ENCODE measurements at places on chromosomes 5 and 9.

GRCh38 chr5:172288465-172288864, 4.9 kb upstream of the UBTD2 start:
- no peak for DNase-seq

GRCh38 chr5:172383191-172383802, 71.0 kb downstream of the SH3PXD2B start:
- no peak for DNase-seq

- DNase-seq = peak; percentile 16
Observed at GRCh38 chr9:126317513-126317912, 9.1 kb upstream of the MVB12B start.

DNA sequence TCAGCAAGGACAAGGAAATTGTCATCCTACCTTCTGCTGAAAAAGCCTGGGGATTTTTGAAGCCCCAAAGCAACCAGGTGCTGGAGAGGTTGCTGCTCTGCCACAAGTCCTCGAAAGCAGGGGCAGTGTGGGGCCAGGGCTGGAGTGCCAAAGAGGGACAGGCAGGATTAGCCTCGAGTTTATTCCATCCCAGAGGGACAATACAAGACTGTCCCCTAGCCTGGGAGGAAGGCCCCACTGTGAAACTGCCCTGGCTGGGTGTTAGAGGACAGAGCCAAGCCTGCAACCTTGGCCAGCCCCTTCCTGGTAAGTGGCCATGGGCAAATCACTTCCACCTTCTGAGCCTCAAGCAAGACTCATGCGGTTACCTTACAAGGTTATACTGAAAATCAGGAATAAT, 55.1 kb downstream of the WHRN start:
- DNase-seq = no peak

DNA sequence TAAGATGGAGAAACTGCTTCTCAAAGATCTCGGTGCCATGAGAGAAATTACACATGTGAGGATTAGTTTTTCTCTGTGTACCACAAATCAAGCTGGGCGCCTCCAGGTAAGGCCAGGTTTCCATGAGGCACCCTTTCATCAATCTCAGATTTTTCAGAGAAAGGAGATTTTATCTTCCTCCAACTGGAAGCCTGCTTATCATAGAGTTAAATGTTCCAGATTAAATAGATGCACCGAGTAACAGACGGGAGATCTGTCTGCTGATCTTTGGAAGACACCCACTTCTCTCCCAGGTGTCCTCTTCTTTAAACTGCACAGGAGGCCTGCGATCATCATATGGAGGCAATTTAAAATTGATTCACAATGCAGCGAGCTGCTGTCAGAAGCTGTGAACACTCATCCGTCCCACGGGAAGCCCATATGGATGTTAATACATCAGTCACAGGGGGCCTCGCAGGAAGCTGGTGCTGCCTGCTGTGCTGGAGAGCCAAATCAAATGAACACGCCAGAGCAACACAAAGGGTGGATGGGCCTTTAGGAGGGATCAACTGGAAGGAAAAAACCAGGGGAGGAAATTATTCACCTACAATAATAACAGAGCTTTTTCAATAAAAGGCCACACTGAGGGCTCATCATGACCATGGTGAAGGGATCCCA, 93.3 kb downstream of the TLE1 start:
- DNase-seq = no peak

DNA sequence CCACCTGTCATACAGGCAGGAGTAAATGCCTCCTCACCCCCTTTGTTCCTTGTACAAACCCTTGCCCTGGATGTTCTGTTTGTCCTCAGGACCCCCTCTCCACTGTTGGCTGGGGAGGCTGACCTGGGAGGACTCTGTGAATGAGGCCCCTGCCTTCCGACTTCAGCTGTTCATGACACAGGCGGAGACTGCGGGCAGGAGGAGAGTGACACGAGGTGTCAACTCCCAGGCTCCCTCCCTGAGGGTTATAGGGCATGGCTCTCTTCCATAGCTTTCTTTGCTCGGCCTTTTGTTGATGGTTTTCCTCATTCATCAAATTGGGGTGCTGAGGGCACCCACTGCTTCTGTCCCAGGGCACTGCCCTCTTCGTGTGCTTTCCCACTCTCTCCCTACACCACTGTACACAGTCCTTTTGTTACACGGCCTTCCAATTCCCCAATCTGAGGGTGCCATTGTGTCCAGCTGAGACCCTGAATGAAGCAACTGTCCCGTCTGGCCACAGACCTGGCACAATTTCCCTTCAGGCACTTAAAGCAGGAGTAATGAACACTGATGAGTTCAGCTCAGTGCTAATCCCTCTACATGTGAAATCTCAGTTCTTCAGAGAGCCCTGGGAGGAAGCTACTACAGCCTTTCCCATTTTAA, 33.8 kb downstream of the KCNIP1 start:
- DNase-seq = no peak

- DNase-seq = no peak
Observed at GRCh38 chr9:22921742-22922141, 475.1 kb downstream of the DMRTA1 start.

DNA sequence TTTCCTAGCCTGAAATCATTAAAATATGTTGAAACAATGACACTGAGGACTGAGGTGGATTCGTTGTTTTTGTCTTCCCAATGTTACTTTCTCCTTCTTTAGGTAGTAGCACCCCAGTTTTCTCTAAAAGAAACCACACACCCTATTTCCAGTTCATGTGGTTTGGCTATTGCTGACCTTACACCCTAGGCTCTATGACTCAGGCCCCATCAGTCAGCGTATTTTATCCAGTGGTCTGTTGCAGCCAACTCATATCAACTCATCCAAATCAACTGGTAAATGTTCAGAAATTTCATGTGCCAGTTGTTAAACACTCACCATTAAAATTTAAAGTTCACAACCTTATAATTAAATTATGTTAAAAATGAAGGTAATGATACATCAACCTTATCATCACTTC, 44.6 kb upstream of the NFIB start:
- DNase-seq = no peak

All from stimulated activated CD4-positive, alpha-beta T cell treated with anti-CD3 and anti-CD28 coated beads, Interleukin-2, amount 100 ng/mL, for 24 hours (primary cell).